ENCODE measurements at places on chromosomes 2 and 18.
A peak's percentile ranks its signal among the peaks of the same experiment; 100 is the strongest.

GRCh38 chr2:46297546-46298271 is 502 bp downstream of the EPAS1 start:
- peak; percentile 41 for DNase-seq

- no peak for DNase-seq
Measured at GRCh38 chr2:107777974-107778373, 48.7 kb upstream of the RGPD4 start.

DNA sequence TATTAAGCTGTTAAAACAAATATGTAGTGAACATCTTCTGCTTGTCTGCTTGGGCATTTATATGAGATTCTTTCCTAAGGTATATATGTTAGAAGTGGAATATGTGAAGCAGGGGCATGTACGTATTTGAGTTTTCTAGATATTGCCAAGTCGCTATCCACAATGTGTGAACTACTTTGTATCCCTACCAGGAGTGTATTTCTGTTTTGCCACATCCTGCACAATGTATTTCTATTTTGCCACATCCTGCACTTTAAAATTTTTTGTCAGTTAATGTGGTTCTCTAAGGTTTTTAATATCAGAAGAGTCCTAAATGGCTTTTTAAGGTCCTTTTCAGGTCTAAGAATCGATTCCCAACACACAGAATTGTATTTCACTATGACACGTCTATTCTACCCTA is 141.7 kb upstream of the ATP5MC3 start:
- DNase-seq = no peak

- DNase-seq = peak; percentile 34
Measured at GRCh38 chr2:216792222-216793021, 67.4 kb downstream of the TNP1 start.

DNA sequence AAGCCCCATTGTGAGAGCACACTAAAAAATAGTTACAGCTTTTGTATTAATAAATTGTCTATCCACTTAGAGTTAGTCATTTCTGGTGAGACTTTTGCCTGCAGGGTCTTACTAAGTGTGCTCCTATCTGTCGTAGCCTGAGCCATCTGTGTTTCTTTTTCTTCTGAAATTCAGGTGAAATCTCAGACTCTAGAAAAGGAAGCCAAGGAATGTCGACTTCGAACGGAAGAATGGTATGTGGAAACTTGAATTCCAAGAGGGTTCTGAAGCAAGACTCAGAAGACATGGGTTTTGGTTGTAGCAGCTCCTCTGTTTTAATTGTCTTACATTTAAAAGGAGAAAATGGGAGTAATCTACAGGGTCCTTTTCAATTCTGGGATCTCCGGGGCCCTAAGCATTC is 70.0 kb upstream of the STON1 start:
- no peak for DNase-seq

DNA sequence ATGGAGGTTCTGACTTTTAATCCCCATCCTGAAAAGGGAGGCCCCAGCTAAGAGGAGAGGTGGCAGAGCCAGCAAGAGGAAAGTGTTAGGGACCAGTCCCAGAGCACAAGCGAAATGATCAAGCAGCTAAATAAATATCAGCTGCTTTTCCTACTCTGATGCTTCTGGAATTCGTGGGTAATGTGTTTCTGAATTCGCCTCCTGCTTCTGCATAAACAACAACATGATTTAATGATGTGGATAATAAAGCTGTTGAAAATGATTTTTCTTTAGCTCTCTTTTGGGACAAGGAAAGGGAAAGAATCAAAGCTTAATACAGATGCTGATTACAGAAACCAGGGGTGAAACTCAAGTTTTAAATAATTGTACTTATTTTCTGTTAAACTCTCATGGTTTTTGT is 329.7 kb downstream of the PDE11A start:
- DNase-seq = no peak

DNA sequence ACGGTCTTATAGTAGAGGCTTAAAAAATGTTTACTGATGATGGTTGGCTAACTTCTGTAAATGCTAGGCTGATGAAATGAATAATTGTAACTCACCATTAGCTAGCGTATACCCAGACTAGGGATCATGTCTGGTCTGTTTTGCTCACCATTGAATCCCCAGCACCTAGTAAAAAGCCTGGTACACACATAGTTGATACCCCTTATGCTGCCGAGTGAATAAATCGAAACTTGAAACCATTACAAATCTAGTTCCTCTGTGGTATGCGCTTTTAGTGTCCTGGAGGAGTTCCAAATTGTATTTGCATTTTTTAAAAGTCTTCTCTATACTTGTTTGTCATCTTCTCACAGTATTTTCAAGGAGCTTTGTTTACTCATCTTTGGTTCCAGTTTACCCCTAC is 1.3 kb downstream of the TAF1B start:
- DNase-seq = no peak

GRCh38 chr2:225236769-225237323 is 162.7 kb upstream of the NYAP2 start:
- no peak for DNase-seq

- no peak for DNase-seq
Measured at GRCh38 chr18:24321071-24321470, 76.6 kb downstream of the OSBPL1A start.

GRCh38 chr2:227198866-227199265 is 34.4 kb downstream of the COL4A3 start:
- no peak for DNase-seq

- DNase-seq = no peak
Measured at GRCh38 chr2:198326431-198326830, 522.0 kb downstream of the PLCL1 start.

- no peak for DNase-seq
Measured at GRCh38 chr2:236871500-236872001, 214.1 kb upstream of the COPS8 start.

DNA sequence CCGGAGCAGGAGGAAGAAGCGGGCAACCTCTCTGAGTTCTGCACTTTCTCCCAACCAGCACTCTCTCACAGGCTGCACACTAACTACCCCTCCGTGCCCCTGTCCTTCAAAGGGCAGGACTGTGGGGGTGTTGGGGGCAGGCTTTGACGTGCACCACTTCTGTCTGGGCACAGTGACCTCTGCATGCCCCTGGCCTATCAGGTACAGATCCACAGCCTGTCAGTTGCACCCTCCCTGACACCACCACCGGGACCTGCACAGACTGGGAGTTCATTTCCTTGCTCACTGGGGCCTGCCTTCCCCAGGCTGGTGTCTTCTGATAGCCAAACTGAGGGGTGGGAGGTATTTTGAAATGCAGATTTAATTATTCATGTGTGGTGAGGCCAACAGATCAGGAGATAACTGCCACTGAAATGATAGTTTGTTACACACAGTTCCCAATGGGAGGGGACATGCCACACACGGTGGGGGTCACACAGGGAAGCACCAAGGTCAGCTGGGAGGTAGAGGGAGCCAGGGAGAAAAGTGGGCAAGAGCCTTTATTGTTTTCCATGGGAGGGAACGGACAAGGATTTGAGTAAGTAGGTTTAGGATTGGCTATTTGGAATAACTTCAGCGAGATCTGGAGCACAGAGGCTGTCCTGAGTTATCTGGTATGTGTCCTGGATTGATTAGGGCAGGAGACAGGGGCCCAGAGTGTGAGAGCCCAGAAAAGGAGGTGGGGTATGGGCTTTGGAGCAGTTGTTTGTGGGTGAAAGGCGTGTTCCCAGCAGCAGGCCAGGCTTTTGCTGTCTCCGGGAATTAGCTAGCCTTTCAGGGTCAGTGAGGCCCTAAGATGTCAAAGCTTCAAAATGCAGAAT is 251.6 kb downstream of the AFF3 start:
- DNase-seq = peak; percentile 50

GRCh38 chr2:203535784-203536585 is 884 bp upstream of the RAPH1 start:
- no peak for DNase-seq

GRCh38 chr18:13539050-13539449 is 187.3 kb downstream of the FAM210A start:
- DNase-seq = no peak

DNA sequence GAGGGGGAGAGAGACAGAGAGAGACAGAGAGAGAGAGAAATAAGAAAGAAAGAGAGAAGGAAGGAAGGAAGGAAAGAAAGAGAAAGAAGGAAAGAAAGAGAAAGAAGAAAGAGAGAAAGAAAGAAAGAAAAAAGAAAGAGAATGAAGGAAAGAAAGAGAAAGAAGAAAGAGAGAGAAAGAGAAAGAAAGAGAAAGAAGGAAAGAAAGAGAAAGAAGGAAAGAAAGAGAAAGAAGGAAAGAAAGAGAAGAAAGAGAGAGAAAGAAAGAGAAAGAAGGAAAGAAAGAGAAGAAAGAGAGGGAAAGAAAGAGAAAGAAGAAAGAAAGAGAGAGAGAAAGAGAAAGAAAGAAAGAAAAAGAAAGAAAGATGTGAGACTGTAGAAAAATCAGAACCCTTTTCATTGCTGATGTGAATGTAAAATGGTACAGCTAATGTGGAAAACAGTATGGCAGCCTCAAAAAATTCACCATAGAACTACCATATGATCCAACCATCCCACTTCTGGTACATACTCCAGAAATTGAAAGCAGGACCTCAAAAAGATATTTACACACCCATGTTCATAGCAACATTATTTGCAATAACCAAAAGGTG is 203.4 kb upstream of the POU3F3 start:
- DNase-seq = no peak

DNA sequence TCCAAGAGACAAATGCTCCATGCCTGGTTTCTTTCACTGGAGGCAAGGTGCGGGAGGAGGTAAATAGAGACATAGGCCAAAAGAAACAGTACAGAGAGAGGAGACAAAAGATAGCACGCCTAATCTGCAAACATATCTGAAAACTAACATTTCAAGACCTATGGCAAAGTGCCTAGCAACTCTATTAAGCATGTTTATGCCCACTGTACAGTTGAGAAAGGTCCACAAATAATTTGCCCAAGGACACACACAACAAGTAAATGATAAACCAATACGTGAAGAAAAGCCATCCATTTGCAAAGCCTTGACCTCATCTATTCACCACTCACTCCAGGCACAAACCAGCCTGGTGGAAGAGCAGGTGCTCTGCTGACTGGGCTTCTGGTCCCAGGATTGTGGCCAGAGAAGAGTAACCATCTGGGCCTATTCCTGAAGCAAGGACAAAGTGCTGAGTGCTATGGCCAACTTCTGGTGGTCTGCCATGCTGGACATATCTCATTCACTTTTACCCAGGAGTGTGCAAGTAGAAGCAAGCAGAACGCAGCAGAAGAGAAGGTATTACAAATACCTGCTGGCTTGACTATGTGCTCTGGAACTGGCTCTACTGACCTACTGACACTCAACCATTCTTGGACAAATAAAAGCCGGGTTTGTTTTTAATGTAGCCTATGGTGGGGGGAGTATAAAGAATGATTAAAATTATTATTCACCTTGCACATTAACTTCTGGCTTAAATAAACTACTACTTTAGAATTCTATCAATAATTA is 25.3 kb downstream of the TMEM131 start:
- DNase-seq = no peak

- DNase-seq = no peak
Measured at GRCh38 chr18:9648431-9649163, 34.2 kb upstream of the PPP4R1 start.

GRCh38 chr2:80303909-80304837 is at the start of gene LRRTM1:
Gene LRRTM1, minus strand, starts transcription at chr2:80304752. Its CDS starts 933 bp downstream, at chr2:80303819.
- peak; percentile 61 for DNase-seq

DNA sequence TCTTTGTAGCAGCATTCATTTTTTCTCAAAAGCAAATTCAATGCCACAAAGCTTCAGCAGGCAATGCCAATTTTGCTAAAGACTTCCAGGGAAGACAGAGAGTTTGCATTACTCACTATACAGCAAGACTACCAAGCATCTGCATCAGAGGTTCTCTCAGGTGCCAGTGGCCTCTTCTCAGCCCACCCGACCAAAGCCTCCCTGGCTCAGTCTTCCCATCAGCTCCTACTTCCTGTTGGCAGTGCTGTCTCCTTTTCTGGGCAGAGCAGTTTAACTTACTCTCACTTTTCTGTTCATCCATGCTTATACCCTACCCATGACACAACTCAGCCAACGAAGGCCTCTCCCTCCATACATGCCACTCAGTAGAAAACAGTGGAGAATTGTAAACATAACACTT is 157.1 kb downstream of the TRABD2A start:
- no peak for DNase-seq

- DNase-seq = no peak
Measured at GRCh38 chr2:198534756-198535155, 730.4 kb downstream of the PLCL1 start.

- DNase-seq = peak; percentile 26
Measured at GRCh38 chr2:139031722-139032121, 251.5 kb upstream of the NXPH2 start.

All from SK-N-DZ (cell line).